ENCODE measurements at places on chromosomes 1 and 21.

DNA sequence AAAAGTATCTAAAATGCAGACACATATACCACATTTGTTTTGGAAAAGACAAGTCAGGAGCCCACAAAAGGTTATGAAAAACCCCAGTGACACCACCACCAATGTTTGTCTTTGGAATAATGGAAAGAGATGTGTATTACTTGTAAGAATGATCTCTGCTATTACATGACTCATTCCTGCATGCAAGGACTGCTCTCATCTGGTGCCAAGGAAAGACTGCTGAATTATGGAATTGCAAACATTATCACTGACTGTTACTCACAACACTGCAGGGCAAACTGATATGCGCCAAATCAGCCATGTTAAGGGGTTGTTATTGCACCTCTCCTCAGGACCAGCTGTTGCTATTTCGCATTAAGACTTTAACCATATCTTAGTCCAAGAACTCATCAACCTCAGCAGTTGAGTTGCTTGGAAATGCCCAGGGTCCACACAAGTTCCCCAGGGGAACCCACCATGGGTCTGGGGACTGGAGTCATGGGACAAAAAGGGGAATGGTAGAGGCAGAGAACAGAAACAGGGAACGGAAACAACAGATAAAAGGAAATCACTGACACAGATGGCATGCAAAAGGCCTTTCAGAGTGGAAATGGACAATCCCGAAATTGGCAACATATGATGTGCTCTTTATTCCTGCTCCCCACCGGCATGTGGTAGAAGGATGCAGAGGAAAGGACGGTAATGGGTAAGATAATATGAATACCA, 34.4 kb downstream of the CAPZB start:
- no peak for DNase-seq

DNA sequence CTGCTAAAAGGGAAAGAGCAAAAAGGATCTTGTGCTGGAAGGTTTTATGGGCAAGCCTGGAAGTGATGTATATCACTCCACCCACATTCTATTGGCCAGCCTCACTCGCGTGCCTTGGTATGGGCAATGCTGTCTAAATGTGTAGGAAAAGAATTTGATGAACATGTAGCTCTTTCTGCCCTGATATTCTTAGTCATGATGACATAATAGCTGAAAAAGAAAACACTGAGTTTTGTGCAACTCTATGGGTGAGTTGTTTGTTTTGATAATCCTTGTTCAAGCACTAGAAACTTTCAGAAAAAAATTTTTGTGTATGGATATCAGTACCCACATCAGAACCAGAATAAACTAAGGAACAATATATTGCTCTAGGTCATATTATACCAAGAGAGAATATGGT, 231.5 kb upstream of the ST6GALNAC5 start:
- no peak for DNase-seq

DNA sequence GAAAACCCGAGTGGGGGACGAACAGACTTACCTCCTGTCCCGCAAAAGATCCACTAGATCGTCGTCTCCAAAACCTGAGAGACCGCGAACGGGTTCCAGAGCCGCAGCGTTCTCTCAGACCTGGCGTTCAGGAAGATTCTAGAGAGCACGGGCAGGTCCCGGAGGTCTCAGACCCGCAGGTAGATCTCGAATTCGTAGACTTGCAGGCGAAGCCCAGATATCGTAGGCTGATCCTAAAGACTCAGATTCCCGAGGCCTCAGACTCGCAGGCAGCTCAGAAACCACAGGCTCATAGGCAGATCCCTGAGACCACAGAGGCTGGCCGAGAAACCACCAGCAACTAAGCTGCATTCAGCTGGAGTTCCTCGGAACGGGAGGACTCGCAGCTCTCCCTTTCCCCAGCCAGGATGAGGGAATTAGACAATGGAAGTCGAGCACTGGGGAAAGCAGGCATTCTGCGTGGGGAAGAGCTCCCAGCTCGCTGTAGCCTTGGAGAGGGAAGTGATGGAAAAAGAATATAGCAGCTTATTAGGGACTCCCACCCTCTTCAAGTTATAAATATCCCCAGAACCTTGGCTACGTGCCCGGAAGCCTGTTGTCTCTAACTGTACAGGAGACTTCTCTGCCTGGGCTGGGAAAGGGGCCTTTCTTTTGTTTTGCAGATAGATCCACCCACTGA, at the start of gene ZNF436:
TSS of gene ZNF436 (minus strand) at position 502 of the 679 bp plus-strand sequence. CDS start 1,831 bp downstream, outside the sequence.
- DNase-seq, result peak; percentile 78

- no peak for DNase-seq
Measured at GRCh38 chr21:41931041-41931451, 22.8 kb downstream of the C2CD2 start.

GRCh38 chr1:205118752-205119151, 3.0 kb downstream of the RBBP5 start:
- DNase-seq, result no peak

- DNase-seq, result no peak
Measured at GRCh38 chr1:30880678-30881318, 27.8 kb downstream of the SDC3 start.

DNA sequence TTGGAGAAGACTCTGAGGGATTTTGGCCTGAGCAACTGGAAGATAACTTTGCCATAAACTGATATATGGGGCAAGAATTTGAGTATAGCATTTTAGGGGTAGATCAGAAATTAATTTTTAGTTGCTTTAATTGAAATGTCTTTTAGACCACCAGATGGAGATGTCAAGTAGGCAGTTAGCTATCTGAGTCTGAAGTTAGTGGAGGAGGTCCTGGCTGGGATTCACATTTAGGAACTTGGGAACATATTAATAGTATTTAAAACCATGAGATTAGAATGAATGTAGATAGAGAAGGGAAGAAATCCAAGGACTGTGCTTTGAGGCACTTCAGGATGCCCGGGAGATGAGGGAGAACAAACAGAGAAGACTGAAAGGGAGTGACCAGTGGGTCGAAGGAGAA, 32.6 kb downstream of the SLC44A3 start:
- no peak for DNase-seq

- DNase-seq, result no peak
Measured at GRCh38 chr1:27832762-27833161, 2.2 kb downstream of the PPP1R8 start.

DNA sequence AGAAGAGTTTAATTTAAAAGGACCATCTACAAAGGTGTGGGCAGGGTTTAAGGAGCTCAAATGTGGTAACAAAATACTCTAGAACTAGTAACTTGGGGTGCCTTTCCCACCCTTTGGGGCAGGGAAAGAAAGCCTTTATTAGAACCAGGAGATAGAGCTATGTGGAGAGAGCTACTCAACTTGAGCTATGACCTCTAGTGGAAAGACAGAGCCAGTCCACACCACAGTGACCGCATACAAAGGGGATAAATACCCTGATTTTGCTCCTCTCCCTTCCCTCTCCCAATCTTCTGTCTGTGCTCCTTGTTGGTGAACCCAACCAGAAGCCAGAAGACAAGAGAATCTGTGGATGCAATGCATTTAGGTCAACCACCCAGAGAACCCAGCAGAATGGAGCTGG, 54.4 kb upstream of the JAK1 start:
- DNase-seq, result peak; percentile 10

DNA sequence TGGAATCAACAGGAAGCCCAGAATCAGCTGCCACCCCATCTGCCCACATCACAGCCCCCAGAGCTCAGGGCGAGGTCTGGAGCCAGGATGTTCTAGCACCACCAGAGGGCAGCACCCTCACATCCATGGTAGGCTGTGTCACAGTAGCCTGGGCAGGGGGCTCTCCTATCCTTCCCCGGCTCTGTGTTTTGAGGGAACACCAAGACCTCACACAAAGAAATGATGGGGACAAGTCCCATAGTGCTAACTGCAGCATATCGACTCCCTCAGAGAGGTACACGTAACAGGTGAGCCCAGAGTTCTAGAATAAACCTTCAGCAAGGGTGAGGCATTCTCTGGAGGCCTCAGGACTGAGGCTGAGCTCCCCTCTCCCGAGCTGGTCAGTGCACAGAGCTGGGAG, 2.3 kb upstream of the KCNC4 start:
- peak; percentile 69 for DNase-seq

GRCh38 chr1:53373246-53373645, 45.4 kb upstream of the LRP8 start:
- DNase-seq, result no peak

GRCh38 chr1:31651766-31652165, 7.1 kb upstream of the PEF1 start:
- DNase-seq, result no peak

- peak; percentile 57 for DNase-seq
Measured at GRCh38 chr1:81802707-81803430, 2.1 kb downstream of the ADGRL2 start.

GRCh38 chr1:150578272-150579109, 919 bp downstream of the MCL1 start:
- DNase-seq, result peak; percentile 68

- DNase-seq, result no peak
Measured at GRCh38 chr1:121418369-121419049, 233.7 kb downstream of the SRGAP2C start.

Data from NCI-H146 (cell line).